Epithelial cell of esophagus (primary cell): ENCODE measurements at places on chromosomes 3 and 15.

GRCh38 chr3:149535333-149535685, 60.8 kb downstream of the TM4SF4 start:
- DNase-seq: no peak

GRCh38 chr3:156148946-156149381, 28.6 kb downstream of the KCNAB1 start:
- no peak for DNase-seq

DNA sequence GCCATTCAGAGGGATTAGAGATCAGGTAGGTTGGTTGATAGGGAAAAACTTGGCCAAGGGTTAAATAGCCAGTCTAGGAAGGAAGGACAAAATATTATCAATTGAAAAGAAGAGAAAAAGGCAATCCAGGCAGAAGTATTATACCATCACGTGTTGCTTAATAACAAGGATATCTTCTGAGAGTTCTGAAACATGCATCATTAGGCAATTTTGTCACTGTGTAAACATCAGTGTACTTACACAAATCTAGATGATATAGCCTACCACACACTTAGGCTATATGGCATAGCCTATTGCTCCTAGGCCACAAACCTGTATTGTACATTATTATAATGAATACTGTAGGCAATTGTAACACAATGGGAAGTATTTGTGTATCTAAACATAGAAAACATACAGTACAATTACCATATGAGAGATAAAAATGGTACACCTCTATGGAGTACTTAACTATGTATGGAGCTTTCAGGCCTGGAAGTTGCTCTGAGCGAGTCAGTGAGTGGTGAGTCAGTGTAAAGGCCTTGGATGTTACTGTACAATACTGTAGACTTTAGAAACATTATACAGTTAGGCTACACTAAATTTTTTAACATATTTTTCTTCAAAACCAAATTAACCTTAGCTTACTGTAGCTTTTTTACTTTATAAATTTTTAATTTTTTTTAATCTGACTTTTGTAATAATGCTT, 2.7 kb downstream of the TEX55 start:
- DNase-seq: peak; percentile 82

GRCh38 chr15:47673232-47673761, 44.0 kb upstream of the SEMA6D start:
- DNase-seq: peak; percentile 13

GRCh38 chr15:65209701-65210643, 1.3 kb downstream of the CILP start:
- no peak for DNase-seq

DNA sequence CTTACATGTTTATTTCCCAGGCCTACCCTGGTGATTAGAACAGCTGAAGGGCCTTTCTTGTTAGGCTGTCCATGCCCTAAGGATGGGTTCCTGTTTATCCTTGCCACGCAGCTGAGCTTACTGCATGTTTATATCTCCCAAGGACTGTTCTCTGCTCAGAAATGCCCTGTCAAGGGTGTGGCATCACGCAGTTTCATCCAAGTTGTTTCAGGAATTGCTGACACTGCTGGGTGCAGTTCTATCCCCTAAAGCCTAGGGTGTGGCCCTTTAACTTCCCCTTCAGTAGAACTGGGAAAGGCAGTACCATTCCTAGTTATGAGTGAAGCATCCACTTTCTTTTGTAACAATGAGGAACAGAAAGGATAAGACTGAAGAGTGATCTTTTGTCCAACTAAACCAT, 5.0 kb downstream of the ELL3 start:
- DNase-seq: peak; percentile 78
